ENCODE measurements at places on chromosomes 12 and 14.

GRCh38 chr14:60222820-60223219 lies 26.2 kb upstream of the PPM1A start:
- no peak for DNase-seq

- peak; percentile 15 for DNase-seq
These were observed 69.8 kb downstream of the ALG10B start for GRCh38 chr12:38386205-38386985.

DNA sequence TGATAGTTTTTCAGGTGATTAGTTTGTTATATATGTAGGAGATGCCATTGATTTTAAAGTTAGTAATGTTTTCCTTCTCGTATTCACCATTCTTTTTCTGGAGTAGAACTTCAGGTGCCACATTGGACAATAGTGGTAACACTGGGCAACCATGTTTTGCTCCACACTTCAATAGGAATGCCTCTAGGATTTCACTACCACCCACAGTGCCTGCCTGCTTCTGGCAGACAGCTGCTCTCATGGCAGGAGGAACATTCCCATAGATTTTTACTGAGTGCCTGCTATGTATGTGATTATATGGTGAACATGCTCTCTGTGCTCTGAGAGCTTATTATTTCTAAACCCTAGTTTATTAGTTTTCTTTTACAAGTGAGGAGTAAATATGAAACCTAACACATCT lies 53.7 kb downstream of the GCH1 start:
- no peak for DNase-seq

- DNase-seq = no peak
These were observed 102.3 kb upstream of the DIO3 start for GRCh38 chr14:101458741-101459550.

- DNase-seq = no peak
These were observed 77.3 kb downstream of the ATXN2 start for GRCh38 chr12:111521801-111522200.

- DNase-seq = no peak
These were observed 89.6 kb upstream of the SOX5 start for GRCh38 chr12:24039113-24039525.

- DNase-seq = no peak
These were observed 63.7 kb upstream of the ZFP36L1 start for GRCh38 chr14:68856572-68856971.

- DNase-seq = no peak
These were observed 117.0 kb downstream of the PRKD1 start for GRCh38 chr14:29810682-29811081.

- DNase-seq = no peak
These were observed 21.1 kb downstream of the TMEM117 start for GRCh38 chr12:43856972-43857371.

GRCh38 chr14:23883684-23884540 lies 69.7 kb upstream of the DHRS4 start:
- DNase-seq = no peak

DNA sequence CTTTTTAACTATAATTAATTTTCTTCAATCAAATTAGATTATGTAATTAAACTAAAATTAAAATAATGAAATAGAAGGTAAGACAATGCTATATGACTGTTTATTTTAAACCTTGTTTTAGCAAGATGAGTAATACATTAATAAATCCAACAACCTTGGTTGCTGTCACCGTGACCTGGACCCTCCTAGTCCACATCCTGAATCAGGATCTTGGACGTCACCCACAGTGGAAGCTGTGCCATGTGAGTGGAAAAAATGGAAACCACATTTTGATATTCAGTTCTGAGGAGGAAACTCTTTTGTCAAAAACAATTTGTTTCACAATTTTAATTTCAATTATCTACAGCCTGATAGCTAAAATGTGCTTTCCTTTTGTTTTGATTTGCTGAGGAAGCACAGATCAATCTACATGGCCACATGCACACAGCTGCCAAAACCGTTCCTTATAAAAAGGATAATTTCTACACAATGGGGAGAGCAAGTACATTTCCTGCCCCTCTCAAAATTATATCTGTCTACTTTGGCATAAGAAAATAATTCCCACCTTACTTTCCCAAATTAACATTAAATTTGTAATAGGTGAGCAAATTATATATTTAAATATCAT lies 255.5 kb downstream of the RASSF9 start:
- no peak for DNase-seq

DNA sequence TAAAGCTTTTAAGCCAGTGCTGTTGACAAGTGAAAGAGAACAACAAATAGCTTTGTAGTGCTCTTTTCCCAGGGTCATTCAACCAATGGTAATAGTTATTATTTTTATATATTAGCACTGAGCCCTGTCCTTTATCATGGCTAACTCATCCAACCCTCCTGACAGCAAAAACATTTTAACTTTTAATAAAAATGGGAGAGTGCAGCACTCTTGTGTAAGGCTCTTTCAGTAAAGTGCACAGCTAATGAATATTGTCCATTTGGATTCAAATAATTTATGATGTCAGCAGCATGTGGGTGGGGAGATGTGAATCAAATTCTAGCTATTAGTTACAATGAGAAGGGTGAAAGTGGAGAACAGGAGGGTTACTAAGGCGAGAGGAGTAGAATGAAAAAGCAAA lies 185.7 kb downstream of the SOX5 start:
- DNase-seq = no peak

GRCh38 chr12:105761075-105761474 lies 377.7 kb downstream of the NUAK1 start:
- no peak for DNase-seq

- no peak for DNase-seq
These were observed 73.9 kb downstream of the SYT1 start for GRCh38 chr12:78938341-78939084.

DNA sequence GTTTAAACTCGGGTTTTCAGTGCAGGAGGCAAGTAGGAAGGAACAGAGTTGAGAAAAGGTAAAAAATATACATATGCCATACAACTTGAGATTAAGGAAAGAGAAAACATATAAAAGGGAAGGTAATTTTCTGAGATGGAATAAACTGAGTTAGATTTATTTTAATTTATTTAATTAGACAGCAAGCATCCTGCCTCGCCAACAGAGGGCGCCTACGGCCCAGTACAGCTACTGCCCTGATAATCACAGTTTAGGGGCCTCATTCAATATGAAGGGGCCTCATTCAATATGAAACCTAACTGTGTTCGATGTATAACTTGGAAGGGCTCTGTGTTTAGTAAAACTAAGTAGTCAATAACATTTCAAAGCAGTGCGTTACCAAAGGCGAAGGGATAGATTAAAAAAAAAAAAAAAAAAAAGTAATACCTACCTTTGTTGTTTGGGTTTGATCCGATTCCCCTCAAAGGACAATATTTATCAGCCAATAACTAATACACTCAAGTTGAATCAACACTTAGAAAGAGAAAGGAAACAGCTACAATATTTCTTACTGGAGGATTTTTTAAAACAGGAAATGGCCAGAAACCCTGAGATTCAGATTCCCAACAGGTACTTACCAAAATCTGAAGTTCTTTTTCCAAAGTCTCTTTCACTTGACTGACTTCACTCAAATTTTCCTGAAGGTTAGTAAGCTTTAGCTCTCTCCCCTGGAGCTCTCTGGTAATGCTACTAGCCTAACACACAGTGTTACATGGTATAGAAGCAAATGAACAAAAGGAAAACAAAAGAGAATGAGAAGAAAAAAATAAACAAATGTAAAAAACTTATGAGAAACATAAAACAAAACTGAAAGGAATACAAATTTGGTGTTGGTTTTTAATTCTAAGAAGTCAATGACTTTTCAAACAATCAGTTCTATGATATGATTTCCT lies 70.0 kb upstream of the VPS33A start:
- DNase-seq = no peak

- DNase-seq = no peak
These were observed 21.6 kb upstream of the SLC5A8 start for GRCh38 chr12:101231636-101232035.

GRCh38 chr12:23930599-23930998 lies 18.9 kb downstream of the SOX5 start:
- no peak for DNase-seq

GRCh38 chr12:6070472-6071257 lies 53.8 kb downstream of the VWF start:
- no peak for DNase-seq

Measured in GM06990 (cell line).